Activated T-helper 1 cell treated with anti-CD3 and anti-CD28 coated beads, Interleukin-12 subunit alpha, Interleukin-12 subunit beta, Interleukin-2, Interleukin-4 antibody, amounts not matched to agents 30 ng/mL and 10 ng/mL and 1 ng/mL, durations not matched to agents 14 hours and 24 hours and 36 hours (primary cell): ENCODE measurements at places on chromosomes 6 and 20.

DNA sequence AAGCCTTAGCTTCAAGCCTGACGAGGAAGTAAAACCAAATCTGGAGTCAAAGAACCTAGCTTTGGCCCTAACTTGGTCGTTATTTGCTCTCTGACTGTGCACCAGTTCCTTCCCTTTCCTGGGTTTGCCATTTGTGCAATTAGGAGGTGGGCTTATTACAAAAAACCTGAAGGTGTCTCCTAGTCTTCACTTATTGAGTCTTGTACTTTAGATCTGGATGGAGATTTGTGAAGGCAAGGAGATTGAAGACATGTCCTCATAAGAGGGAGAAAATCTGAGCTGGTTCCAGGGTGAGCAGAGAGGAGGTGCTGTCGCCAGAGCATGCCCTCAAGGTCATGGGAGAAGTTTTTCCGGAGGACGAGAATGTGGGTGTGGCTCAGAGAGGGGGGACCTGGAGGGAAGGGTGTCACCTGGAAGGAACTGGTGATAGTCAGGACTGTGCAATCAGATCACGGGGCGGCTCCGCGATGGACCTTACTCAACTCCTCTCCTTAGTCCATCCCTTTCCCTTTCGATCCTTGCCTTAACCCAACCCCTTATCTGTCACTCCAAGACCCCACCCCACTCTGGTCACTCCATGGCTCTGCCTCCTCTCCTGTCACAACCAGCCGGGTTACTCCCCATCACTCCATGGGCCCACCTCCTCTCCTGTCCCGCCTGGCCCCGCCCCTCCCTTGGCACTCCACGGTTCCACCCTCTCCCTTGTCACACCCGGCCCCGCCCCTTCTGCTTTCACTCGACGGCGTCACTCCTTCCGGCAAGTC is 588 bp upstream of the ACSS2 start:
- no peak for DNase-seq

DNA sequence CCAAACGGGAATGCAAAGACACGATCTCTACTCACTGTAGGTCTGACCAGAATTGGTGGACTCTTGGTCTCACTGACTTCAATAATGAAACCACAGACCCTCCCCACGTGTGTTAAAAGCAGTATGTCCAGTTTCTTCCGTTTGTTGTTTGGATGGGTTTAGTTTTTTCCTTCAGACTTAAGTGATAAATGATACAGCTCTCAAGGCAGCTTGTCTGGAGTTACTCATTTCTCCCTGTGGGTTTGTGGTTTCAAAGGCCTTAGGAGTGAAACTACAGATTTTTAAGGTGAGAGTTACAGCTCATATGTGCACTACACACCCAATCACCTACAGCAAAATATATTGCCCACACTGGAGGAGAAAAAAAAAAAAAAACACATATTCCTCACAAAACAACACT is 86.7 kb upstream of the STMND1 start:
- DNase-seq: peak; percentile 14

DNA sequence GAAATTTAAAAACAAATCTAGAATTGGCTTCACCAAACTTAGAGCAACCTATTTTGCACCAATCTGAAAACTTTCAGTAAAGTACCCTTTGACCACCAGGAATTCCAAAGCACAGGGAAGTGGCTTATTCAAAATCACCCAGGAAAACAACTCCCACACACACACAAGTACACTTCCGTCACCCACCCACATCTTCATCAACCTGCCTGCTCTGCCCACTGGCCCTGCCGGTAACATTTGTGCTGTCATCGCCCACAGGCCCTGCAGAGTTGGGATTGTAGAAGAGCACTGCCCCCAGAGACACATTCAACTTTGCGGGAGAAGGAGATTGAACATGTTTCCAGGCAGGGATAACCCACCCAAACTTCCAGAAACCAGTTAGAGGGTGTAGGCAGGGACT is 19.3 kb upstream of the SCML4 start:
- DNase-seq: no peak

DNA sequence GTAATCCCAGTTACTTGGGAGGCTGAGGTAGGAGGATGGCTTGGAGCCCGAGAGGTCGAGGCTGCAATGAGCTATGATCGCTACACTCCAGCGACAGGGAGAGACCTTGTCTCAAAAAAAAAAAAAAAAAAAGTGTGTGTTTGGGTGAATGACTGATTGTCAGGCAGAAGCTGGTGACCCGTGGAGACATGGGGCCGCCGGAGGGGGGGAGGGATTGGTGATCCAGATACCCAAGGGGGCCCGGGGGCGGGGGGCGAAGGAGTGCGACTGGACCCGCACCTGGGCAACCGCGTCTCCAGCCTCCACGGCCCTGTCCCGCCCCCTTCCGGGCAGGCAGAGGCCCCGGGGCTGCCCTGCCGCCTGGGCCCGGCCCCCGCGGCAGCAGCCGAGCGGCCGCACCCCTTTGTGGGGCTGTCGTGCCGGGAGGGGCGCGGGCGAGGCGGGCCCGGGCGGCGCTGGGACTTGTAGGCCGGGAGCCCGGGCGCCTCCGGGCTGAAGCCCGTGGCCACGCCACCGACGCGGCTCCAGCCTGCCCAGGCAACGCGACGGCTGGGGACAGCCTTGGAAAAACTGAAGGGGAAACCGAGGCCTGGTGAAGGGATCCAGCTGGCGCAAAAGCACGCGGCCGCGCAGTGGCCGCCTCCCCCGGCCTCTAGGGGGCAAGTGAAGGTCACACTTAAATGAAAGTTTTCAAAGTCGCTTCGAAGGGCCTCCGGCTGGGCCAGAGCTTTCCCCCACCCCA is 2.1 kb upstream of the RBM38 start:
- DNase-seq: peak; percentile 46

GRCh38 chr6:163718537-163718936 is 304.0 kb downstream of the QKI start:
- no peak for DNase-seq

GRCh38 chr6:36204068-36204753 is 7.7 kb downstream of the BRPF3 start:
- DNase-seq: peak; percentile 37

- DNase-seq: peak; percentile 61
Observed at GRCh38 chr6:72619883-72620696, 1.8 kb upstream of the KCNQ5 start.

DNA sequence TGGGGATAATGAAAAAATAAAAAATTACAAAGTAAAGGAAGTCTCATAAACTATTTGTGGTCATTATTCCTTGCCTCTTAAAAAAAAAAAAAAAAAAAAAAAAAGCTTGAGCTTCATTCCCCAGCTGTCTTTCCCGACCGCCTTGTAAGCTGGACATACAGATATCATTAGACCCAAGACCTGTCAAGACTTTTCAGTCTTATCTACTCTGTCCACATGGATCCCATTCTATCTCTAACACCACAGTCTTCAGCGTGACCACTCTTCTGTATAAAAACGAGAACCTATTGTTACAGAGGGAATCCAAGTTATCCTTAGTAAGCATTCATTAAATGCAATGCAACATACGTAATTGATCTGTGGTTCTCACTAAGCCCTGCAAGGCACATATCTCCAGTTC is 423.5 kb downstream of the MEI4 start:
- DNase-seq: no peak

GRCh38 chr20:49281059-49281912 is 3.4 kb upstream of the ZNFX1 start:
- DNase-seq: no peak
